ENCODE measurements at places on chromosomes 5 and 9. TPM values are rescaled to one million over a fixed set of nuclear protein-coding genes. Genes with fewer than 3 reads are reported as not detected.

GRCh38 chr9:22033012-22033630 lies 24.0 kb upstream of the CDKN2B start:
- DNase-seq, result no peak

DNA sequence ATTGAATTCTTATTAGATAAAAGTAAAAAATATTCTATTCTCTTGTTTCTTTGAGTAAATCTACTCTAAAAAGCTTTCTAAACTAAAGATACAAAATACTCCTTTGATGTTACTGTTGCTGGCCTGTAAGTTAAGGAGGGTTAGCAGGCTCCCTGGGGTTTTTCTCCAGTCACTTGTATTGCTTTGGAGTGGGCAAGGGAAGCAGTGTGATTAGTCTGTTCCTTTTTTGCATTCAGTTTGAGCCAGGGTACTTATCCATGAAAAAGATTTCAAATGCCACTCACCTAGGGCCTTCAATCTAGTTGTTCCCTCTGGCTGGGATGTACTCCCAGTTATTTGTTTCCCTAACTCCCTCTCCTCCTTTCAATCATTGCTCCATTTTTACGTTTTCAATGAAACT lies 256.2 kb upstream of the SMC2 start:
- DNase-seq, result no peak

- no peak for DNase-seq
Observed at GRCh38 chr5:96931605-96932004, 4.3 kb upstream of the LNPEP start.

DNA sequence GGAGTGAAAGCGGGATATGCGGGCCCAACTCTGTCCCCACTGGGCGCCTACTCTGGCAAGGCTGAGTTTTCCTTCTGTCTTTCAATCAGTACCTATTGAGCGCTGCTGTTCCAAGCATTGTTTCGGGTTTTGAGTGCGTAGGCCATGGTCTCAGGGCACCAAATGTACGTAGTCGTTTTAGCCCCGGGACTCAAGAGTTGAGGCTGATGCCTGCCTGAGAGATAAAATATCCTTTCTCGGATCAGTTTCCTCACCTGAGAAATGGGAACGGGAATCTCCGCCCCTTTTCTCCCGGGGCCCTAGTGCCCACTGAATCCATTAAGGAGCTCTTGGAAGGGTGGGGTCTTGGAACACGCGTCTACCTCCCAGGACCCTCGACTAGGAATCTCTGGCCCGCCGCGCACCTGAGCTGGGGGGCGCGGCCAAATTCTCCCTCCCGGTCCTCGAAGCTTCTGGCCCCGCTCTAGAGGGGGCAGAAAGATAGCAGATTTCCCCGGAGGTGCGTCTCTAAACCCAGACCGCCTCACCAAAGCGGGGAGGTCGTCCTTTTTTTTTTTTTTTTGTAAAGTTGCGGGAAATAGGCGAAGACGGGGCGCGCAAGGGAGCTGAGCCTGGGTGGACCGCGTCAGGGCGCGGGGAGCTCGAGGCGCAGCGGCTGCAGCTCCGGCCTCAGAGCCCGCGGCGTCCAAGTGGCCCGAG lies 494 bp upstream of the CXXC5 start:
- no peak for DNase-seq

DNA sequence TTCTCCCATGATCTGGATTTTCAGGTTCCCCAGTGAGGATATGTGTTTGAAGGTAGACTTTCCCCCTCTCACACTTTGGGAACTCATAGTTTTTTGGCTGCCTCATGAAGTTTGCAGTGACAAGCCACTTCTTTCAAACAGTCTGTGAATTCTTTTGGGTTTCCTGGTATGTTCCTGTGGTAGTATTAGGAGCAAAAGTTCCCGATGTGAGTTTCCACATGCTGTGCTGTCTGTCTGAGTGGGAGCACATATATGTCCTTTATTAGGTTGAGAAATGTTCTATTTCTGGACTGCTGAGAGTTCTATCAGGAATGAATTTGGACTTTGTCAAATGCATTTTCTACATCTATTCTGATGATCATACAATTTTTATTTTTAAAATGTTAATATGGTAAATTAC lies 273.2 kb upstream of the TARS1 start:
- DNase-seq, result no peak

DNA sequence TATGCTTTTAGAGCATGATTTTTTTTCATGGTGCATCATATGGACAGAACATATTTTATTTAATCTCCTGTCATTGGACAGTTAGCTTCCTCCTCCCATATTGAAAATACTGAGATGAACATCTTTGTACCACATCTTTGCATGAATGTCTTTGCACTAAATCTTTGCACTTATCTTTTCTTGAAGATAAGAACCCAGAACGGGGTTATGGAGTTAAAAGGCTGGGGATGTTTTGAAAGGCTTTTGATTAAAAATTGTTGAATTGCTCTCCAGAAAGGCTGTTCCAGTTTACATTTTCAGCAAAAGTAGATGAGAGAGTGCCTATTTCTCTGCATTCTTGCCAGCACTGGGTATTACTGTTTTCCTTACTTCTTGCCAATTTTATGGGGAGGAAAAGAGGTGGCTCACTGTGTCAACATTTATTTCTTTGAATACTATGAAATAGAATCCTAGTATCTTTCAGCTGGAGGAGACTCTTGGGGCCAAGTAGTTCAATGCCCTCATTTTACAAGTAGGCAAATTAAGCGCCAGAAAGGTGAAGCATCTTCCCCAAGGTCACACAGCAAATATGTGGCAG lies 7.2 kb downstream of the NCS1 start:
- no peak for DNase-seq

DNA sequence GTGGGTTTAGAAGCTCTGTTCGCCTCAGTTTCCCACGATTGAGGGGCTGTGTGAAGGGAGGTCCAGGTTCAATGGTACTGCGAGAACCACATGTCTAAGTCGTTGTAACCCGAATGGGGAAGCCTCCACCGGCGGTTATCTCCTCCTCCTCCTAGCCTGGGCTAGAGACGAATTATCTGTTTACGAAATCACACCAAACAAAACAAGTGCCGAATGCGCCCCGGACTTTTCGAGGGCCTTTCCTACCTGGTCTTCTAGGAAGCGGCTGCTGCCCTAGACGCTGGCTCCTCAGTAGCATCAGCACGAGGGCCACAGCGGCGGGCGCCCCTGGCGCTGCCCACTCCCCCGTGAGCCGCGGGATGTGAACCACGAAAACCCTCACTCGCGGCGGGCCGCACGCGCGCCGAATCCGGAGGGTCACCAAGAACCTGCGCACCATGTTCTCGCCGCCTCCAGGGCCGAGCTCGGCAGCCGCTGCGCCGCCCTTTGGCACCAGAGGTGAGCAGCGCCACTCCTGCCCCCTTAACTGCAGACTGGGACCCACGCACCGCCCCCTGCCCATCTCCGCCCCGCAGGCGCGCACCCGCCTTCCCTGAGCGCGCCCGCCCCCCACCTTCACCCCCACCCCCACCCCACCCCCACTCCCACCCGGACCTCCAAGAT lies at the start of gene CDKN2A:
CDKN2A (minus strand) TSS at position 500 of the 663 bp plus-strand sequence.
- peak; percentile 57 for DNase-seq

DNA sequence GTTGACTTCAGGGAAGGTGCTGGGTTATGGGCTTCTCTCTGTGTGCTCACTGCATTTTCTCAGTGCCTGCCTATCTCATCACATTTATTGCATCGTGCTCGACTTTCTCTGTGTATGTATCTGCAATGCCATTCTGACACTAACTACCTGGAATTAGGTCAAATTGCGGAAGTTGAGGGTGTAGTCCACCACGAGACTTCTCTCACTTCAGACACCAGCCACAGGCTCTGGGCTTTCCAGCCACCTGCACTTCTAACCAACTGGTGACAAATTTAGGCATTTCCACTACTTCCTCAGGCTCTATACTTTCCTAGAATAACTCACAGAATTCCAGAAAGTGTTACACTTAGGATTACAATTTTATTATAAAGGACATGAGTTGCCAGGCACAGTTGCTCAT lies 188.6 kb upstream of the ZNF608 start:
- DNase-seq, result no peak

DNA sequence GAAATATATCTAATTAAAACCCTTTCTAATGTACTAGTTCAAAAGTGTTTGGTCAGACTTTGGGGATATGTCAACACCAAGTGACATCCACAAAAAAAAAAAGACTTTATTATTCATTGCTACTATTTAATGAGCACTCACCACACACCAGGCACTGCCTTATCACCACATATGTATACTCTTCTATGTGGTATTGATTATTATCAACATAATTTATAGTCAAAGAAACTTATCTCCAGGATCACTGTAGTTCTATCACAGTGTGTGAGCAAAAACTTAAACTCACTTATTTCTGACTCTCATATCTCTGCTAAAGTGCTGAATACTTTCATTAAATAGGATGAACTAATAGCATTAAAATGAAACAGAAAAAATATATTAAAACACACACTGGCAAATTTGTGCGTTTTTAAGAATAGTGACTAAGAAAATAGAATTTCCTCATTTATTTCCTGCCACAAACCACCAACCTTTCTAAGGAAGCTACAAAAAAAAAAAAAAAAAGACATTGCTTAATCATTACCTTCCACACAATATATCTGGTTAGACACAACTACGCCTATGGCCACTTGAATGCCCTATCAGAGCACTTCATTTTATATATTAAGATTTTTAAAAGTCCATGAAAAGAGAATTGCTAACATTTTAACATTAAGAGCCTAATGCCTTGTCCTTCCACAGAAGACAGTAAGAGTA lies 12.8 kb downstream of the SLCO4C1 start:
- DNase-seq, result no peak

DNA sequence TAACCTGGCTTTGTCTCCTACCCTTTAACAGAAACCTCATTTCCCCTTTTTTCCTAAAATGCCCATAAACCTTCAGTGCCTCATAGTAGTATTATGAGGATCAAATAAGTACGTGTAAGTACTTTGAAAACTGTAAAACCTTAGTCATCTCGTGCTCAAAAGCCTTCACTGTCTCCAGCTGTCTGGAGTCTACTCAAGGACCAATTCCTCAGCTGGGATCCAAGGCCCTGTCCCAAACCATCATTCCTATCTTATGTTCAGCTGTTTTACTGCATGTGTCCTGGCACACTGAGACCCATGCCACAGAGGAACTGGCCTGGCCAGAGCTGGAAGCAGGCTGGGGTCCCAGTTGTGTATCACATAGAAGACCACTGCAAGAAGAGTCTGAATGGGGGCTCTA lies 15.9 kb downstream of the ADAMTSL1 start:
- DNase-seq, result peak; percentile 33

DNA sequence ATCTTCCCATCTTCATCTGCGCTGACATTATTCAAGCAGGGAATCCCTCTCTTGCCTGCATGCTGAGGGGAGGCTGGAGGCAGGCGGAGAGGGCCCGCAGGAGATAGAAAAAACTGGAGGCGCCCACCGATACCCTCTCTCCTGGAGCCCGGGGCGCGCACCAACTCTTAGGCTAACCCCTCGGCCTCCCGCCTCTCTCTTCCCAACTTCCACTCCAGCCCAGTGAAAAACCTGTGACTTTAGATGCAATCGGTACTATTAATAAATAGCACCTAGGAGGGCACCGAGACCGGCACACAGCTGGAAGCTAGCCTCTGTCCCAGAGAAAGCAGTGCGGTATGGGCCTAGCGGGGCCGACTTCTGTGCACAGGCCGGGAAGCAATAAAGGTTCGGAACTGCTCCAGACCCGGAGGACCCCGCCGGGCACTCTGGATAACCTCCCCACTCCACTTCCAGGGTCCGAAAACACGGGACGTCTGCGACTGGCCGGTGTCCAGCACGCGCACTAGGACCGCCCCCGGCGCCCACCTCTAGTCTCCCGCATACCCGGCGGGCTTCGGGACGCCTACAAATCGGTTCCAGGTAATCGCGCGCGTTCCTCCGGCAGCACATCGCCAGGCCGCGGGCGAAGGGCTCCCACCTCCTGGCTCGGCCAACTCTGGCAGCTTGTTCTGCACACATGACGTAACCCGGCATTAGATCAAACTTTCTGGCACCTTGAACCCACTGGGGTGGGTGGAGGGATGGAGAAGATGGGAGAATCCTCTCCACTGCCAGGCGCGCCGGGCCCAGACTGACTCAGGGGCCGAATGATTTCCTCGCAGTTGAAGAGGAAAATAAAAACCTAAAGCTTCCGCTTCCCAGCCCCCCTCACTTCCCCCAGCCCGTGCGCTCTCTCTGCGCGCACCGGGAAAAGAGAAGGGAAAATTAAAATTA lies 1.4 kb downstream of the EFNA5 start:
- DNase-seq, result peak; percentile 13

DNA sequence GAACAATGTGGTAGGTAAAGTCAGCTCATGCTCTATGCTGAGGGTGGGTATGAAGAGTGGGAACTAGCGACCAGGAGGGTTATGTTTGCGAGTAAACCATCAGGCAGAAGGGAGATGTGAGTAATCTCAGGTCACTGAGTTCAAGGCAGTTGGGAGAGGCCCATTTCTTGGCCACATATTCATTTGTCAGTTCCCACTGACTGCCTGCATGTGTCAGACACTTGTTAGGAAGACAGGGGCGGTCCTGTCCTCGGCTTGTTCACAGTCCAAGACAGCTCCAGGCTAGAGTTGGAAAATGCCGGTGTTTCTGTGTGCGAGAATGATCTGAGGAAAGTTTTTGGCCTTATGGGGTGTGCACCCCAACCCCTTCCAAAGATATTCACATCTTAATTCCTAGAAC lies 48.6 kb upstream of the GDNF start:
- no peak for DNase-seq

NME5 gene
- total RNA-seq, result 1.3 TPM

PDE6A gene
- total RNA-seq, result not detected

CFAP77 gene
- total RNA-seq, result not detected

SPINK4 gene
- total RNA-seq, result not detected

Measured in fibroblast of villous mesenchyme (primary cell).